Hematopoietic multipotent progenitor cell treated with erythropoietin and hydrocortisone succinate and interleukin-3 and kit ligand, for 6 days (in vitro differentiated cells): ENCODE measurements at places on chromosomes 5 and 9.
A peak's percentile ranks its signal among the peaks of the same experiment; 100 is the strongest.

GRCh38 chr5:14851050-14851419 is 20.5 kb downstream of the ANKH start:
- peak; percentile 39 for DNase-seq

DNA sequence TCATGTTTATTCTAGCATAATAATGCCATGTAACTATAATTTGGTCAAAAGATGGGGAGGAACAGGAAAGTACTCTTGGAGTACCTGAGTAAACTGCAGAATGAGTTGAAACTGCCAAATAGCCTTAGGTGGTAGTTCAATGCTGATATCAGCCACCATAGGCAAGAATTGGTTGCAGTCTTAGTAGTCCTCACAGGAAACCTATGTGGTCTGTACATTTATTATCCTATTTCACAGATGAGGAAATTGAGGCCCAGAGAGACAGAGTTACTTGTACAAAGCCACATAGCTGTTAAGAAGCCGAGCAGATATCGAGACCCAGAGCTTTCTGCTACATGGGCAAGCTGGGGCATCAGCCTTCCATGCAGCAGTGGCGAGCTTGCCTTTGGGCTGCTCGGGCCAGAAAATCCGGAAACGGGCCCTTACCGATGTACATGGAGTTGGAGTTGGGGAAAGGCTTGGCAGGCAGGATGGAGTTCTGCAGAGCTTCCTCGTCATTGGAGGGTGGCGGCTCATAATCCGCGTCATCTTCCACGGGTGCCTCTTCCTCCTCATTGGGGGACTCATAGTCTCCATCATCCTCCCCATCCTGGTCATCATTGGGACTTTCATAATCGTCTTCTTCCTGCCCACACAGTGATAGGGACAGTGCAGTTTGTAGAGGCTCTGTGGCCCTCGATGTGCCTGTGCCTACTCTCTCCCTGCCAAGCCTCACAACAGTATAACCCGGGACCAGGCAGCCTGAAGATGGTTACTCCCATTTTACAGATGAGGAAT is 27.1 kb downstream of the LCP2 start:
- DNase-seq = no peak

DNA sequence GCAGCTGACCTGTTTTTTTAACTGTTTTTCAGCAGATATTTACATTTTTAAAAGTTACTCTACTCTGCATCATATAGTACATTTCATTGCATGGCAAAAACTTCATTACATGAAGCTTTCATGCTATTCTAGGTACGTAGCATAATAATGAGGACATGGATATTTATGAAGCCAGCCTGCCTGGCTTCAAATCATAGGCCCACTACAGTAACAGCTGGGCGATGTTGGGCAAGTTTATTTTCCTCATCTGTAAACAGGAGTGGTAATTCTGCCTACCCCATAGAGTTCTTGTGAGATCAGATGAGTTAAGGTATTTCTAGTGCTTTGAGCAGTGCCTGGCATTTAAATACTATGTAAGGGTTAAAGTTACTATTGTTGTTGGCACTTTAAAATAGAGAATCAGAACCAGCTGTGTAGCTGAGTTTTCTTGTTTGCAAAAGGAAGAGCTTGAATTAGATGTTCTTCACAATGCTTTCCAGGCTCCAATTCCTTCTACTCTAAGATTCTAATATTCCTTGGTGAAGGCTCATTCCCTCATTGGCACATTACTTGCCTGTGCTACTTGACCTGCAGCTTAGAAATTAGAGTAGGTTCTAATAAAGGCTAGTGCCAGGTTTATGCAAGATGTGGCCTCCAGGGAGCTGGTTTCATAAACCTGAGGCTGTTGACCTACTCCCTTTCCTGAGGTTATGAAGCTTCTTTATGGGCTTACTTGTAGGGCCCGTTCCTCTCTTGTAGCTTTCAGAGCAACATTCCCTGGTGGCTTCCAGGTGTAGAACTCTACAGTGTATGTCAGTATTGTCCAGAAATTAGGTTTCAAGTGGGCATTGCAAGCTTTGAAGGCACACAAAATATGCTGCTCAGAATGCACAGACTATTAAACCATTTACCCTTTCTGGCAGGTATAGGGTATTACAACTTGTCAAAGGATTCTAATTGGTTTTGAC is 14.5 kb downstream of the ANP32B start:
- DNase-seq = no peak

DNA sequence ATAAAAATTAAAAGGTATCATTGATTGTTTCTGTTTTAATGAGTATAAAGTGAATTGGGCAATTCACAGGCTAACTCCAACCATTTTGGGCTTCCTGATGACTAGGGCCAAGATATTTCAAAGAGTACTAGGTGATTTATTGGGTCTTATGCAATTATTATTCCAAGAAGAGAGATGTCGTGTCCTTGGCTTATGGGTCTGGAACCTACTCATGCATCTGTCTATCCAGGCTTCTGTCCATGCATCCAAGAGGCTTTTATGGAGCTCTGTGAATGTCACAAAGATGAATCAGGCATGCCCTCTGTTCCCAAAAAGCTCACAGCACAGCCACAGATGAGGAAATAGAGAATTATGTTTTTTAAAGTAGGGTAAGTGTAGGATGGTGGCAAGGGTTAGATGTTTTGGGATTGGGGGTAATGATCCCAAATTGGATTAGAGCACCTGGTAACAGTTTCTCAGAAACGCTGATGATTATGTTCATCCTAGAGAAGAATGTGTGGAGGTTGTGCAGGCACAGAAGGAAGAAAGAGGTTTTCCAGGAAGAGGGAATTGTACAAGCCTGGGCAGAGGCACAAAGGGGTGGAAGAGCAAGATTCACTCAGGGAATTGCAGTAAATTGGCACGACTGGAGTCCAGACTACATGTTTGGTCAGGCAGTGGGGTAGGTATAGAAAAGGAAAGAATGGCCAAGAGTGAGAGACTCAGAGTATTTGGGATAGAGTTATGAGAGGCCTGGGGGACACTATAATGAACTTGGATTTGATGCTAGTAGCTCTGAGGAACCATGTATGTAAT is 83.0 kb upstream of the TNC start:
- DNase-seq = no peak

GRCh38 chr5:85320495-85320894 is 935.8 kb upstream of the EDIL3 start:
- no peak for DNase-seq

DNA sequence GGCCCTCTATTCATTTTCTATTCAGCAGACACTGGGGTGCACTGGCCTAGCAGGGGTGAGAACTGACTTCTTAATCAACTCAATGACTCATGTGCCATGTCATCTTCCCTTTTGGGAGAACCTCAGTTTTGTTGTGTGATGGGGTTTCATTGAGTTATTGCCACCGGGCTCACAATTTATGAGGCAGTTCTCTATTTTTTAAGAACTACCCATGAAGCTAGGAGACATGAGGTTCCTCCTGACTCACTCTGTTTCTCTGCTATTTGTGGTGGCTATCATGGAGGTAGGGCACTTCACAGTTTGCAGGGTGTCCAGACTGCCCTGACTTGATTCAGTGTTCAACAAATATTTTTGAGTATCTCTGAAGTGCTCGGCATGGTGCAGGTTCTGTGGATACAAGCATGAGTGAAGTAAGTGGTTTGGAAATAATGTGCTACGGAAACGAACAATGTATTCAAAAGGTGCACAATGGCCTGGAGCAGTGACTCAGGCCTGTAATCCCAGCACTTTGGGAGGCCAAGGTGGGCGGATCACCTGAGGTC is 39.3 kb downstream of the SPARC start:
- DNase-seq = no peak

DNA sequence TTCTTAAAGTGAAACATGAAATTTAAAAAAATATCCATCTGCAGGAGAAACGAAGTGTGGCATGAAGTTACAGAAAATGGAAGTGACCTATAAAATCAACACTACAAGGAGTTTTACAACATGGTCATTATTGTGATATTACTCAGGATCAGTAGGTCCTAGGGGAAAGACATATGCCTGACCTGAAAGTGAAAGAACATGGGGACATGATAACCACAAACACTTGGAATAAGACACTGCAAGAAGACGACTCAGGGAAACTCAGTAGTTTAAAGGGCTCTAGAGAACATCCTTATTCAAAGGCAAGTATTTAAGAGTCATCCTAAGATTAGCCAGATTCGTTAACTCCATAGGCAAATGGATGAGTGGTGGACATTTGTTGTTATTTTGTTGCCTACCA is 19.9 kb upstream of the LPAR1 start:
- DNase-seq = no peak

- DNase-seq = no peak
Measured at GRCh38 chr9:82957529-82958379, 105.2 kb downstream of the RASEF start.

GRCh38 chr5:111755345-111755941 is 1.6 kb downstream of the NREP start:
- no peak for DNase-seq

GRCh38 chr5:78215972-78216371 is 78.5 kb downstream of the AP3B1 start:
- no peak for DNase-seq

- no peak for DNase-seq
Measured at GRCh38 chr5:166441-167372, 24.6 kb upstream of the LRRC14B start.

- DNase-seq = no peak
Measured at GRCh38 chr5:155529362-155529761, 515.8 kb downstream of the KIF4B start.

- peak; percentile 25 for DNase-seq
Measured at GRCh38 chr9:125464591-125465385, 203.2 kb downstream of the GAPVD1 start.

DNA sequence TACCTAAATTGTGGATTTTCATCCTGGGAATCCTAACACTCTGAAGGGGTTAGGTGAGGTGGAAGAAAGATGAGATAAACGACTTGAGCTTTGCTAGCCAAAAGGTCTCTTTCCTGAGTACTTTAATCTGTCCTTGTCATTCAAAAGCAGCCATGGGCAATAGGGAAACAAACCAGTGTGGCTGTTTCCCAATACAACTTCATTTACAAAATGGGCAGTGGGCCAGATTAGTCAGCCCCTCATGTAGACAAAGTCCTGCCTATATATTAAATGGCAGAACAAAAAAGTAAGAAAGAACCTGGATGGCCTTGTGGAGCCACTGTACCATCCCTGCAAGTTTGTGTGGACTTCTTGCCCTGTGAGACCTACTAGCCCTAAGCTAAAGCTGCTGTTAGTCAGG is 51.0 kb upstream of the NFIL3 start:
- no peak for DNase-seq

DNA sequence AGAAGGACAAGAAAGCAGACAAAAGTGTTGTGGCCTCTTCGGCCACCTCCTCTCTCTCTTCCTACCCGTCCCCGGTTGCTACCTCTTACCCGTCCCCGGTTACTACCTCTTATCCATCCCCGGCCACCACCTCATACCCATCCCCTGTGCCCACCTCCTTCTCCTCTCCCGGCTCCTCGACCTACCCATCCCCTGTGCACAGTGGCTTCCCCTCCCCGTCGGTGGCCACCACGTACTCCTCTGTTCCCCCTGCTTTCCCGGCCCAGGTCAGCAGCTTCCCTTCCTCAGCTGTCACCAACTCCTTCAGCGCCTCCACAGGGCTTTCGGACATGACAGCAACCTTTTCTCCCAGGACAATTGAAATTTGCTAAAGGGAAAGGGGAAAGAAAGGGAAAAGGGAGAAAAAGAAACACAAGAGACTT is 2.4 kb downstream of the EGR1 start:
- DNase-seq = no peak

GRCh38 chr5:155282503-155283107 is 269.1 kb downstream of the KIF4B start:
- DNase-seq = no peak

DNA sequence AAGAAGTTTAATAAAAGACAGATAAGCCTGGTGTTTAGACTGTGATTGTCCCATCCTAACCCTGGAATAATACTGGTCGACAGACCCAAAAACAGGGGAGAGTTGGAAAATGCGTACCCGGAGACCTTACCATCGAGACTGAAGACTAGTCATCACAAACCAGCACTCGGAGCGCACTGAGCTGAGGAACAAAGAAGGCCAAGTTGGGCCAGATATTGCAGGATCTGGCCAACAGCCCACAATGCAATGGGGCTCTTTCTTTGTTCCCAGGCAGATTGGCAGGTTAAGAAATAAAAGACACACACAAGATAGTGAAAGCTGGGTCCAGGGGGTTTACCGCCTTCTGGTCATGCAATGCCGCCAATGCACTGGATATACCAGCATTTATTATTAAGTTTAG is 188.7 kb upstream of the RAI14 start:
- no peak for DNase-seq

DNA sequence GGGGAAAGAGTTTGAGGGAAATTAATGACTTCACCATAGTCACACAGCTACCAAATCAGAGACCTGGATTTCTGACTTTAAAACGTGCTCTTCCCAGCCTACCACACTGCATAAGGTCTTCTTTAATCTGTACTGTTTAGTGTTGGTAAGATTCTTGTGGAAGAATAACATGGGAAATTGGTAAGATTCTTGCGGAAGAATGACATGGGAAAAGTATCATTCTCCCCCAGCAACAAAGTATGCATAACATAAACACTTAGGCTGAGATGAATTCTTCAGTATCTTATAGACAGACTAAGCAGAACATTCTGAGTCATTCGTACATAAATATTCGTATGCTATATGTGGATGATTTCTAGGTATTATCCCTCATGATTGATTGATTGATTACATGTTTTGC is 170.4 kb downstream of the FOCAD start:
- no peak for DNase-seq

- DNase-seq = no peak
Measured at GRCh38 chr9:124427281-124427680, 12.0 kb upstream of the PSMB7 start.

- DNase-seq = no peak
Measured at GRCh38 chr5:40572391-40572790, 107.3 kb upstream of the PTGER4 start.

- no peak for DNase-seq
Measured at GRCh38 chr5:149161026-149161687, 19.9 kb downstream of the ABLIM3 start.

- no peak for DNase-seq
Measured at GRCh38 chr5:168209244-168209995, 82.0 kb upstream of the WWC1 start.

- peak; percentile 56 for DNase-seq
Measured at GRCh38 chr9:125632321-125633115, 74.5 kb downstream of the MAPKAP1 start.

DNA sequence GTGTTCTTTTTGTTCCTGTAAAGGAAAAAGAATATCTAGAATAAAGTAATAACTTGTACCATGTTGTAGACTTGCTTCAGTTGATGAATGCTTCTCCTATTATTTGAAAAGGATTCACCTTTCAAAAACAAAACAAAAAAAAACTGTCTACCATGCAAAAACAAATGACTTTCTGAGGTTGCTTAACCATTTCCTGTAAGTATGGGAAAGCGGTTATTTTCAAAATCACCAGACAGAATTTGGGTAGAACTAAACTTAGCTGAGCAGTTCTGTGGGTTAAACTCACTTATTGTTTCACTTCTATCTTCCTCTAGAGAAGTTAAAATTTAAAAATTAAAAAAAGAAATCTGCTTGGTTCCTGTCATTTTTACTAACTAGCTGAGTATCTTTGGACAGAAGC is 25.2 kb downstream of the LNPEP start:
- DNase-seq = peak; percentile 68

GRCh38 chr5:133819977-133820471 is 148.4 kb downstream of the C5orf15 start:
- no peak for DNase-seq

GRCh38 chr5:120457839-120458507 is 6.1 kb upstream of the PRR16 start:
- DNase-seq = peak; percentile 79
